ENCODE measurements at places on chromosomes 16 and 17. TPM values are rescaled to one million over a fixed set of nuclear protein-coding genes. Genes with fewer than 3 reads are reported as not detected.

DNA sequence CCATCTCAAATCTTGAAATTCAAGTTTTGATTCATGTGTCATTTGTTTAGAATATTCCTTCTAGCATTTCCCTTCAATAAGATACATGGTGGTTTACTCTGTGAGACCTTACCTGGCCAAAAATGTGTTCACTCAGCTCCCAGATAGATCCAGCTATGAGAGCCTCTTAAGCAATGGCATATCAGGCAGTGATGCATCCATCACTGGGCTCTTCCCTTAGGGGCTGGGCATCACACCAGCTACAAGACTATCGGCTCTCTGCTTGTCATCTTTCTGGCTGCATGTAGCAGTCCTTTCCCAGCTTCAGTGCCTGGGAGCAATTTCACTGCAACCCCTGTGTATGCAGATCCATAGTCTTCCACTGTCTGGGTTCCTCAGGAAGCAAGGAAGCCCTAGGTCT lies 40.6 kb downstream of the GOSR1 start:
- no peak for DNase-seq

DNA sequence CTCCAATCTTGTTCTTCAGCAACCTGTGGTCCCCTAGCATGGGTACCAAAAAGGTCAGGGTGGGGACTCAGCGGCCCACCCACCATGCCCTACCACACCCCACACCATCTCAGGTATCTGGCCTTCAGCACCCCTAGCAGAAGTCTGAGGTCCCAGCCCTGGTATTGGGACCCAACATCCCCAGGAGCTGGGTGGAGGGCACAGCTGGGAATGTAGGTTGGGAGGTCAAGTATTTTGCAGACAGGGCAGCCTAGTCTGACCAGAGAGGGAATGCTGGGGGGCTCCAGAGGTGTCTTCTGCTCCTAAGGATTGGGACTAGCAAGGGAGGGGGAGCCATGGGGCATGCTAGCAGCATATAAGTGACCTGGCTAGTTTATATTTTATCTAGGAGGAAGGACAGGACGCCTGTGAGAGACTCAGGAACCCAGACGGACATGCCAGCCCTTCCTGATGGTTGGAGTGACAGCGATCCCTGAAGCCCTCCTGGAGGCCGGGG lies 822 bp upstream of the ADAM11 start:
- no peak for DNase-seq

DNA sequence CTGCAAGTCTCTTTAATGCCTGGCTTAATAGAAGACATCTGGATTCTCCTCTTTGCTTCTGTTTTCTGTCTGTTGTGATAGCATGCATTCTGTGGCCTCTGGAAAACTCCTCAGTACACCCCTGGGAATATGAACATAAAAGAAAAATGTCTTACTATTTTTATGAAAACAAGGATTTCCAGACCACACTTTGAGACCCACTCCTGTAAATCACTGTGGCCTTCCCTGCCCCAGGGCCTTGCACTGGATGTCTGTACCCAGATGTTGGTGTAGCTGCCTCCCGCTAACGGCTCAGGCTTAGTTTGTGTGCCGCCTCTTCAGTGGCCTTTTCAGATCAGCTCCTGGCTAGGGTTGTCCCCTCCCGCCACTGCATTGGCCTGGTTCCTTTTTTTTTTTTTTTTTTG lies 126.6 kb downstream of the SOCS1 start:
- no peak for DNase-seq

- no peak for DNase-seq
These were observed 382.3 kb upstream of the EEF2KMT start for GRCh38 chr16:5479926-5480325.

DNA sequence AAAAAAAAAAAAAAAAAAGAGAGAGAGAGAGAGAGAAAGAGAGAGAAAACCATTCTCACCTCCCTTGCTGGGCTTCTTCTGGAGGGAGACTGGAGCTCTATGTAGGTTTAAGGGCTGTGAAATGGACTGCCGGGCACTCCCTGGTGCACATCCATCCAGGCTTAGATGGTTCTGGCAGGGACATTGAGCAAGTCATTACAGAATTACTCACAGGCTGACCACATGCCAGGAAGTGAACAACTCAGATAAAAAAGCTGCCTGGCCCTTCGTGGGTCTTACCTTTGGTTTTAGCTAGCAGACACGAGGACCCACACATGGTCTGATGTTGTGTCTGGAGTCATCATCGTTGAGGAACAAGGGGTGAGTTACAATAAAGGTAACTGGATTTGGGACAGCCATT lies 847.4 kb upstream of the EEF2KMT start:
- DNase-seq = no peak

GRCh38 chr17:69448431-69449102 lies 34.1 kb downstream of the MAP2K6 start:
- no peak for DNase-seq

GRCh38 chr17:57295526-57296023 lies 39.3 kb downstream of the MSI2 start:
- DNase-seq = no peak

DNA sequence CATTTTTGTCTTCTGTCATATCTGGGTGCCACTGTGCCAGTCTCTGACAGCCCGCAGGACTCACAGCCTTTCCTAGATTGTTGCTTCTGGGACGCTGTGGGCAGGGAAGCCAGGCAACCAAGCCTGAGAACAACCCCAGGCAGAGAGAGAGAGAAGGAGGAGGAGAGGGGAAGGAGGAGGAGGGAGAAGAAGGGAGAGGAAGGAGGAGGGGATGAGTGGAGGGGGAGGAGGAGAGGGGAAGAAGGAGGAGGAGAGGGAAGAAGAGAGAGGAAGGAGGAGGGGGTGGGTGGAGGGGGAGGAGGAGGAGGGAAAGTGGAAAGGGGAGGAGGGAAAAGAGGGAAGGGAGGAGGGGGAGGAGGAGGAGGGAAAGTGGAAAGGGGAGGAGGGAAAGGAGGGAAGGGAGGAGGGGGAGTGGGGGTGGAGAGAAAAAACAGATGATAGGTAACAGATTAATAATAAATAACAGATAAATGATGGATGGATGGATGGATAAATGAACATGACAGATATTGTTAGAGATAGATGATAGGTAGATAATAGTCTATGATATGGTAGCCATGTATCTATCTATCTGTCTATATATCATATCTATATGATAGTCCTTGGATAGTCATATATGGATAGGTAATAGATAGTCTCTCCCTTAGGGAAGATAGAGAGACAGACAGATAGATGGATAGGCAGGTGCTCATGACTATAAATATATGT lies 29.3 kb downstream of the CLEC19A start:
- no peak for DNase-seq

DNA sequence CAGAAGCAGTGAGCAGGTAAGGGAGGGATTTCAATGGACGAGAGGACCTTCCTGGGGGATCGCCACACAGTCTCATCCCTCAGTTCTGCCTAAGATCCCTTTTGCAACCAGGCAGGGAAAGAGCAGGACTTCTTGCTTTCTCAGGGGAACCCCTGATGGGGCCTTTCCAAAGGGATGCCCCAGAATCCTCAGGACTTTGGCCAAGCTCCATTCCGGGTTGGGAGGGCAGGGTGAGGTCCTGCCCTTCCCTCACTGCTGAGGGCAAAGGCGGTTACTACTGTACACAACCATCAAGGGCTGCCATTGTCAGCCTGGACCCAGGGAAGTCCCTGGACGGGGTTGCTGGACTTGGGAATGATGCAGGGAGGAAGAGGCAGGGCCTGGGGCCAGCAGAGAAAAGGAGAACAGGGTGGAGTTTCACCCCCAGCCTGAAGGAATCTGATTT lies 9.7 kb downstream of the PRR29 start:
- no peak for DNase-seq

Gene NT5M
- total RNA-seq = 4.1 TPM

Gene VWA3A
- 0.35 TPM for total RNA-seq

Gene HSPB9
- not detected for total RNA-seq

Gene BANP
- 117 TPM for total RNA-seq

Gene CYB5D1
- total RNA-seq = 11.5 TPM

Gene LRRC46
- 1.7 TPM for total RNA-seq

Data from natural killer cell (primary cell).